Esophagus muscularis mucosa (tissue), 4 donors: ENCODE measurements at places on chromosomes 12 and 14. TPM values are rescaled to one million over a fixed set of nuclear protein-coding genes. Genes with fewer than 3 reads are reported as not detected.

DNA sequence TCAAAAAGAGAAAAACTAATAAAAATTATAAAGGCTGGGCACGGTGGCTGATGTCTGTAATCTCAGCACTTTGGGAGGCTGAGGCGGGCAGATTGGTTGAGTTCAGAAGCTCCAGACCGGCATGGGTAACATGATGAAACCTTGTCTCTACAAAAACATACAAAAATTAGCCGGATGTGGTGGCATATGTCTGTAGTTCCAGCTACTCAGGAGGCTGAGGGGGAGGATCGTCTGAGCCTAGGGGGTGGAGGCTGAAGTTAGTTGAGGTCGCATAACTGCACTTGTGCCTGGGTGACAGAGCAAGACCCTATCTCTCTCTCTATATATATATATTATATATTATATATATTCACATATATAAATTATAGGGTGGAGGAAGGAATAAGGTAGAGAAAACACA, 32.5 kb upstream of the ANO2 start:
- H3K27ac ChIP-seq, result no peak overlapping the region
- peaks cover 21% of the 10 kb centered on the region for H3K4me1 ChIP-seq
- H3K36me3 ChIP-seq, result no peaks in the 10 kb centered on the region
- H3K27me3 ChIP-seq, result no peaks in the 10 kb centered on the region
- no peak for DNase-seq

DNA sequence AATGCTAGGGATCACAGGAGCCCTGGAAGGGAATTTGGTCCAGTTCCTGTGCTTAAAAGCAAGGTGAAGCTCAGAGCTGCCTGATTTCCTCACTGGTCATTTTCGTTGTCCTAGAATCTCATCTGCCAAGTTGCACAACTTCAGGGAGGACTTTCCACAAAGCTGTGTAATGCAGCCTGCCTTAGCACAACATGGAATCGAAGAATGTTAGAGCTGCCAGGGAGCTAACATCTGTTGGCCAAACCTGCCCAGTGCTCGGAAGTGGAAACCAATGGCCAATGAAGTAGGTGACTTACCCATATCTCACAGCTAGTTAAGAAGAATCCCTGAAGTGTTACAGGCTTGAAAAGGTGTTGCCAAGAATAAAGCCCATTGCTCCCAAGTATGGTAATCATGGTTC, 79.9 kb upstream of the SSTR1 start:
- no peak for DNase-seq
- H3K27me3 ChIP-seq, result no peaks in the 10 kb centered on the region
- H3K27ac ChIP-seq, result no peak overlapping the region
- H3K36me3 ChIP-seq, result no peaks in the 10 kb centered on the region

FOXG1 gene
- 0.66 TPM for total RNA-seq

- H3K27me3 ChIP-seq, result no peaks in the 10 kb centered on the region
- peaks cover 66% of the 10 kb centered on the region for H3K4me1 ChIP-seq
- H3K27ac ChIP-seq, result no peak overlapping the region
- H3K4me3 ChIP-seq, result no peak overlapping the region
- no peaks in the 10 kb centered on the region for H3K36me3 ChIP-seq
These were observed 66.7 kb downstream of the PDE3A start for GRCh38 chr12:20434996-20435395.
